ENCODE measurements at places on chromosomes 16 and 17.

GRCh38 chr17:14942526-14943190, 322.5 kb downstream of the PMP22 start:
- peak; percentile 36 for DNase-seq

GRCh38 chr17:4316648-4317047, 49.8 kb downstream of the UBE2G1 start:
- no peak for DNase-seq

DNA sequence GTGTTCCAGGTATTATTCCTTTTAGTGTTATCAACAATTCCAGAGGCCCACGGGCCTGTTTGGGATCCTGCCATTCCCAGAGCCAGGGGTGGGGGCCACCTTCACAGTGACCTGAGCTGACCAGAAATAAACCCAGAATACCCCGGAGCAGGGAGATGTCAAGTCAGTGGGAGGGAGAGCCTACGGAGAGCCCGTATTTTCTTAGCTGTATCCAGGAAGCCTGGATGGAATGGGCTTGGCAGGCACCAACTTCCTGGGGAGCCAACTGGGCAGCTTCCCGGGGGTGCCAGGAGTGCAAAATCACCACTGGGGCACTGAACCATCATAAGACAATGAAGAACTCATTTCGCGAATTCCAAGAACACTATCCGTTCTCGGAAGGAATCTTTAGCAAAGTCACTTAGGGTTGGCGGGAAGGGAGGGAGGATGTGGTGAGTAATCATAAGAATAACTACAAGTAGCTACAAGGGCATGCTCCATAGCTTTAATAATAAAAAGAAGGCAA, 13.2 kb upstream of the MRTFB start:
- DNase-seq = peak; percentile 12

GRCh38 chr16:13298666-13299065, 397.3 kb downstream of the SHISA9 start:
- DNase-seq = no peak

GRCh38 chr16:50719401-50720337, 22.2 kb upstream of the CYLD start:
- DNase-seq = no peak

- peak; percentile 65 for DNase-seq
Measured at GRCh38 chr17:78421534-78422266, 43.3 kb downstream of the PGS1 start.

- peak; percentile 62 for DNase-seq
Measured at GRCh38 chr16:64238571-64238970, 883.3 kb downstream of the CDH11 start.

GRCh38 chr17:28746611-28747050, 2.8 kb downstream of the TRAF4 start:
- DNase-seq = no peak

DNA sequence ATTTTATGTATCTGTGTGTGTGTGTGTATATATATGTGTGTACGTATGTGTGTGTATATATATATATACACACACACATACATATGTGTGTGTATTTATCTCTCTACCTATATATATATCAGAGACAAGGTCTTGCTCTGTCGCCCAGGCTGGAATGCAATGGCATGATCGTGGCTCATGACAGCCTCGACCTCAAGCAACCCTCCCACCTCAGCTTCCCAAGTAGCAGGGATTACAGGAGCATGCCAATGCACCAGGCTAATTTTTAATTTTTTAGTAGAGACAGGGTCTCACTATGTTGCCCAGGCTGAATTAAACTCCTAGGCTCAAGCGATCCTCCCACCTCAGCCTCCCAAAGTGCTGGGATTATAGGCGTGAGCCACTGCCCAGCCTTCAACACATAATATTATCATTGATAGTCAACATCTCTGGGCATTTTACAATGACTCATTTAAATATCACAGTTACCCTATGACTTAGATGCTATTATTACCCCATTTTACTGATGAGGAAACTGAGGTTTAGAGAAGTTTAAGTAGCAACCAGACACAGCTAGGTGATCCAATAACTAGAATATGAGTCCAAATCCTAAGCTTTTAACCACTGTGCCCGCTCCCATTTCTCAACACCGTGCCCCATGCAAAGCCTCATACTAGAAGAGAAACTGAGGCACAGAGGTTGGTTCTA, 24.3 kb downstream of the G6PC3 start:
- no peak for DNase-seq

GRCh38 chr16:22665048-22665797, 148.7 kb upstream of the HS3ST2 start:
- no peak for DNase-seq

- peak; percentile 14 for DNase-seq
Measured at GRCh38 chr16:71311553-71312158, 22.5 kb upstream of the CMTR2 start.

DNA sequence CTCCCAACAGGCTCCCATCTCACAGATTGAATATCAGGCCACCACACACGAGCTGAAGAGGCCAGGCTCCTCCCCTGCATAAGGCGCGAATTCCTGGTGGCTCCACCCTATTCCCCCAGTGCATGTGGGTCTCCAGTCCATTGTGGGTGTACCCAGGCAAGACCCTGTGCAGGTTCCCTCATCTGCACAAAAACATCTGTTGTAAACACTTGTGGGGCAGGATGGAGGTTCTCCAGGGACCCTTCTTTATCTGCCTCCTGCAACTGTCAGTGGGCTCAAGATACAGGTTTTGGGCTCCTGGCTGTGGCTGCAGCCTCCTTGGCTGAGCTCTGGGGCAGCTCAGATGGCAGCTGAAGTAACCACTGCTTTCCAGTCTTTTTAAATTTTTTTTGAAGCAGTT, 17.6 kb upstream of the LGALS9 start:
- no peak for DNase-seq

GRCh38 chr16:84643180-84643583, 5.1 kb upstream of the KLHL36 start:
- peak; percentile 91 for DNase-seq

- no peak for DNase-seq
Measured at GRCh38 chr17:159609-160008, 21.8 kb downstream of the DOC2B start.

DNA sequence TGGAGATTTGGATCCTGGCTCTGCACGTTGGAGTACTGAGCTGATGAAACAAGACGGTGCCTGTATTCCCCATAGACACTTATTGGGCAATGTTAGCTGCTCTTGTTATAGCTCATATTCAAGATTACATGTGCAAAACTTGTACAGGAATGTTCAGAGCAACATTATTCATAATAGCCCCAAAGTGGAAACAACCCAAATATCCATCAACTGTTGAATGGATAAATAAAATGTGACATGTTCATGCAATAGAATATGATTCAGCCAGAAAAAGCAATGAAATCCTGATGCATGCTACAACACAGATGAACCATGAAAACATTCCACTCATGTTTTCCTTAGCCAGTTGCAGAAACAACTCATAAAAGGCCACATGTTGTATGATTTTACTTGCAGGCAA, 5.7 kb upstream of the SDR42E1 start:
- DNase-seq = peak; percentile 75

- no peak for DNase-seq
Measured at GRCh38 chr17:8256691-8257090, 7.6 kb downstream of the PFAS start.

GRCh38 chr17:55830699-55831471, 80.0 kb downstream of the PCTP start:
- no peak for DNase-seq

GRCh38 chr16:23836404-23837311, 875 bp downstream of the PRKCB start:
- DNase-seq = no peak

DNA sequence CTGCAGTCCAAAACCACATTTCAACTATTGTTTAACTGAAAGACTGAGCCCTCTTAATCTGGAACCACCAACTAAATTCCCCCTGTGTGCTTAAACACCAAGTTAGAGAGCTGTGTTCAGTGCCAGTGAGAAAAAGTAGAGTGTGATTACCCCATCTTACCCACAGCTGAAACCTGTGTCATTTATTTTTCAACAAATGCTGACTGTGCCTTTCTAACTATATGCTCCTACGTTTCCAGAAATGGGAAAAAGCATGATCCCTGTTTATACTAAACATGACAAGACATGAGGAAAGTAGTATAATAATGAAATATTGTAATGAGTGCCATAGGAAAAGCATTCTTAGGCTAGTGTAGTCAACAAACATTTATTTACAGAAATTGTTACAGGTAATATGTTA, 7.4 kb upstream of the TOX3 start:
- DNase-seq = no peak

- no peak for DNase-seq
Measured at GRCh38 chr16:82360024-82360783, 190.2 kb upstream of the MPHOSPH6 start.

GRCh38 chr17:5485270-5486205, at the start of gene DERL2:
DERL2 (minus strand) TSS chr17:5486178; CDS start chr17:5486161, 17 bp downstream.
- peak; percentile 43 for DNase-seq

GRCh38 chr16:23595246-23595950, 718 bp downstream of the NDUFAB1 start:
- DNase-seq = peak; percentile 15

- DNase-seq = no peak
Measured at GRCh38 chr17:7111784-7112509, 2.7 kb downstream of the ASGR2 start.

DNA sequence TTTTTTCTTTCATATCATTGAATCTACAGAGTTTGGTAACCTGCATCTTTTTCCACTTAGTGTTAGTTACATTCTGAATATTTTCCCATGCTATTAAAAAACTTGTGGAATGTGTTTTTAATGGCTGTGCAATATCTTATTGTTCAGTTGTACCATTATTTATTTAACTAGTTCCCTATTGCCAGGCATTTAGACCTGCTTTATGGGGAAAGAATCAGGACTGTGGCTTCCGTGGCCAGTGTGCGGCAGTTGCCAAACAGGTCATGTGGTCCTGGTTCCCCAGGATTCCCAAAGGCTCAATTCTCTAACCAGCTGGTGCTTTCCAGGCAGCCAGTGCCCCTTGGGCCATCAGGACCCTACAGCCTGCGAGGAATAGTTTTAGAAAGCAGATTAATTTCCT, 30.8 kb downstream of the NDEL1 start:
- peak; percentile 33 for DNase-seq

GRCh38 chr17:16398270-16399267, 16.8 kb upstream of the TRPV2 start:
- DNase-seq = no peak

GRCh38 chr17:72683506-72684404, 408.7 kb downstream of the SLC39A11 start:
- peak; percentile 99 for DNase-seq

DNA sequence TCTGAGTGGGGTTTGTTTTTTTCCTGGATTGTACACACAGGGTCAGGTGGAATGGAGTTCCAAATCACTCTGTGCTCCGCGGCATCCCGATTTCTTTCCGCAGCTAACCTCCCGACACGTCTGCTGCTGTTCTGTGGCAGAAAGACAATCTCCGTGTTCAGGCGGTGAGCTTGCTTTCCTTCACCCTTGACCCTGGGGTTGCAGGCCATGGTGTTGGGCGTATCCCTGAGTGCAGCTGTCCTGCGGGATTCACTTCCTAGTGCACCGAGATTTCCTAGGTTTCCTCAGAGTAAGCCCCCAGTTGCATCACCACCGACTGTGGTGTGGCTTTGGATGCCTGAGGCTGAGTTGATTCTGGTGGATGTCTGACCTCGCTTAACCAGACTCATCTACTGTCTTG, 7.8 kb upstream of the ARL6IP1 start:
- no peak for DNase-seq

DNA sequence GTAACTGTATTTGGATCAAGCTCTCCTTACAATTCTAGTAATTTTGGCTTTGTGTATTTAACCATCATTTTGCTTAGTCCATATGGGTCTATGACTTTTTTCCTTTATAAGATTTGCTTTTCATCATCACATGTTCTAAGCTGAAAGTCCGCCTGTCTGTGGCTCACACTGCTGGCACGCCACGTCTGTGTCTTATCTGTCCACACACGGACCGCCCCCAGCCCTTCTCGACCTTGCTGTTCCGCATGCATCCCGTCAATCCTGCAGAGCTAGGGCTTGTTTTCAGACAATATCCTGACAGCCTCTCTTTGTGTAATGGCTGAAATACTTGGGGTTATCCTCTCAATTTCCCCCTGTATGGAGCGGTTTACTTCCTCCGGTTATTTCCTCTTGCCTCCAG, 8.4 kb upstream of the ALDH3A1 start:
- DNase-seq = no peak

- no peak for DNase-seq
Measured at GRCh38 chr17:38602453-38602852, 3.3 kb downstream of the SRCIN1 start.

GRCh38 chr16:72050769-72051464, 3.4 kb upstream of the HP start:
- DNase-seq = peak; percentile 54

DNA sequence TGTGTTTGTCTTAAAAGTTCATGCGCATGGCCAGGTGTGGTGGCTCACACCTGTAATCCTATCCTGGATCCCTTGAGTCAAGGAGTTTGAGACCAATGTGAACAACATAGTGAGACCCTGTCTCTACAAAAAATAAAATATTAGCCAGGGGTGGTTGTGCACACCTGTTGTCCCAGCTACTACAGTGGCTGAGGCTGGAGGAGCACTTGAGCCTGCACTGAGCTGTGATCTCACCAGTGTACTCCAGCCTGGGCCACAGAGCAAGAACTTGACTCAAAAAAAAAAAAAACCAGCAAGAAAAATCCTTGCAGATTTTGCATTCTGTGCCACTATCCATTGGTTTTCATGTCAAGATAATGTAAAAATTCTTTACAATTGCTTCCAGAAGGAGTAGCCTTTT, 8.2 kb downstream of the KSR1 start:
- DNase-seq = no peak

DNA sequence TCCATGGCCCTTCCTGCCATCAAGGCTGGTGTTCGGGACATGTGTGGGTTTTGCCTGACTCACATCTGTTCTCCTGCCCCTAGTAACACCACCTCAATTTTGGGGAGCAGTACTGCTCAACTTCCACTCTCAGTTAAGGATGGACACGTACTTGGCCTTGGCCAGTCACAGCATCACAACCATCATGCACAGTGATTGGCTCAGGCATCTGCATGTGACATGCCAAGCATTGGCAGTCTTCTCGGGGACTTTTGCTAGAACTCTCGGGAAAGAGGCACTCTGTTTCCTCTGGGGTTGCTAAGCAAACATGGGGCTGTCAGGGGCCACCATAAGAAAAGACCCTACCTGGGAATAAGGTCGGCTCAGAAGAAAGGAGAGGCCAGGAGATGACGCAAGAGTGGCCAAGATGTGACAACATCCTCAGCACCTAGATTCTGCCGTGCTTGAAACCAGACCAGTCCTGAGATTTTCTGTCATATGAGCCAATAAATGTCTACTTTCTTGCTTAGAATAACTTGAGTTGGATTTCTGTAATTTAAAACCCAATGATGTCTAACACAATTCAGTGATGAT, 11.9 kb upstream of the KDM8 start:
- DNase-seq = no peak

GRCh38 chr16:50944436-50944835, 202.6 kb downstream of the CYLD start:
- DNase-seq = no peak

- no peak for DNase-seq
Measured at GRCh38 chr16:49491771-49492761, 118.5 kb downstream of the C16orf78 start.

DNA sequence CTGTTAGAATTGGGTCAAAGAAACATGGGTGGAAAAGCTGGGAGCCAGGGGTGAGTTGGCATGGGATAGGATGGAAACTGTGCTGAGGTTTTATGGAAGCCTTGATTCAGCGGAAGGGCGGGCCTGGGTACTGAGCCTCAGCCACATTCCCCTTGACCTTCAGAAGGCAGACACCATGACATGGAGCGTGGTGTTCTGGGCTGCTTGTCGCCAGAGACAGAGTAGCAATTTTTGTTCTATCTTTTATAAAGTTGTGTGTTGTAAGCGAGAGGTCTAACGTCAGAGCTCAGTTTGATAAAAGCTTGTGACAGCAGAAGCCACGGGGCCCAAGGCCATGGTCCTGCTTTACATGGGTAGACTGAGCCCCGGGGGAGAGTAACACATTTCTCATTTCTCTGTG, 50.2 kb downstream of the SLC47A1 start:
- no peak for DNase-seq

All from fibroblast of mammary gland (primary cell).